ENCODE measurements at places on chromosomes 1 and 21.

- DNase-seq: no peak
These were observed 66.6 kb downstream of the TRIM11 start for GRCh38 chr1:228339766-228340685.

GRCh38 chr21:35989138-35989735 lies 71.1 kb downstream of the SETD4 start:
- DNase-seq: peak; percentile 34

- DNase-seq: no peak
These were observed 110.1 kb upstream of the VAV3 start for GRCh38 chr1:108075055-108075454.

DNA sequence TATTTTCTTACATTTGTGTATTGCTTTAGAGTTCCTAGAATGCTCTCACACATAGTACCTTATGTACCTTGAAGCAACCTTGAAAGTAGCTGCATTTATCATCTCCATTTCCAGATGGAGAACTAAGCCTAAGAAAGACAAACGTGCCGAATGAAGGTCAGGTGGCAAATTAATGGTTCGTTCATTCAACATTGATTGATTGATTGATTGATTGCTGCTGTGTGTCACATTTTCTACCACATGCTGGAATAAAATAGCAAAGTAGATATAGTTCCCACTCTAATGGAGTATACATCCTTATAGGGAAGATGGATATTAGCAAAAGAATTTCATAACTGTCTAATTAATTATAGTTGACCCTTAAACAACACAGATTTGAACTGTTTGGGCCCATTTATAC lies 172.2 kb downstream of the SDCCAG8 start:
- DNase-seq: no peak

DNA sequence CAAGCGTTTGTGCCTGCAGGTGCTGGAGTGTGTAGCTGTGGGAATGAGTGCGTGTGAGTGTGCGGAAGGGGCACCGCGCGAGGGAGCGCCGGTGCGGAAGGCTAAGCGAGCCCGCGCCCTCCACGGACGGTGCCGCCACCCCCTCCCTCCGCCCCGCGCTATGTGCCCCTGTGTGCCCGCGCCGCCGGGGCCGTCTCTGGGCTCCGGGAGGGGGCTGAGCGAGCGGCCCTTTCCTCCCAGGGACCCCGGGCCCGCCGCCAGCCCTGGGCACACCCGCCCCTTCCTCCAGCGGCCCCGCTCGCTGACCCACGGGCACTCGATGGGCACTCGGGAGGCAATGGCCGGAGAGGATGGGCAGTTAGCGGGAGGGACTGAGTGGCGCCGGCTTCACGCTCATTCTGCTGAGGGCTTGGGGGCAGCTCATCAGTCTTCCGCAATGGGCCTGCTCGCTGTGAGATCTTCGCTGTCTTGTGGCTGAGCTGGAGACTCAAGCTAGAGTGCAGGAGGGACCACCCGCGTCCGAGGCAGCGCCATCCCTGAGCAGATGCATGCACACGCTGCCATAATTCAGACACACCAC lies 8.6 kb upstream of the ADGRB2 start:
- no peak for DNase-seq

DNA sequence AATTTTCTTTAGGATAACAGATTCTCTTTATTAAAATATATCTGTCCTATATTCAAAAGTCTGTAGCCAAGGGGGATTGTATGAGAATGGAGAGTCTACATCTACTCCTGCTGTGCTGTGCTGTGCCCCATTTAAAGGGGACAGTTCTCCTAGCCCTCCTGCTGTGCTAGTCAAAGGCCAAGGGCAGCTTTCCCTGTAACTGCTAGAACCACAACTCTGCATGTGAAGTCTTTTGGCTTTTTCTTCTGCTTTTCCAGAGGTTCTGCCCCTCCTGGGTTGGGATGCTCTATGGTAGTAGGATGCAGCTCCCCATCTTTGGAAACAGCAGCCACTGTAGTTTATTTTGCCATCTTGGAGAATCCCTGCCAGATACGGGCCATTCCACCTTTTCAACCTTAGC lies 197.5 kb upstream of the JUN start:
- DNase-seq: no peak

GRCh38 chr1:53951697-53952096 lies 5.5 kb downstream of the LRRC42 start:
- DNase-seq: no peak

DNA sequence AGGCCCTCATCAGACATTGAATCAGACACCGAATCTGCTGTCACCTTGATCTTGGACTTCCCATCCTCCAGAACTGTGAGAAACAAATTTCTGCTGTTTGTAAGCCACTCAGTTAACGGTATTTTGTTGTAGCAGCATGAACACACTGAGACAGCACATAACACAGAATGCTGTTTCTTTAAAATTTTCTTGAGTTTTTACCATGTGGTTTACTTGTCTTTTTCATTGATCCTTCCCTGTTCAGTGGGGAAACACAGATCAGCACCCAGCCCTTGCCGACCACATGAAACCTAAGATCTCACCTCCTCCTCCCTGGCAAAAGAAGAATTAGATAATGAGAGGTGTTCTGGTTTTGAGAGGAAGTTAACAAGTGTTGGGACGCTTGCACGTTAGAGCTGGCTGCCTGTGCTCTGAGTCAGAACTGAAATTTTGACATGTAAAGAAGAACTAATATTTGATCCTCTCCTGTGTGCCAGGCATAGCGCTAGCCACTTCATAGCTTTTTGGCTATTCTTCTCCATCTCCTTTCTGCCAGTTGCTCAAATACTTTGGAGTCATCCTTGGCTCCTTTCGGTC lies 179.6 kb downstream of the DHRS3 start:
- DNase-seq: no peak

All from GM04503 (cell line).